ELR (cell line): ENCODE measurements at places on chromosomes 1 and 21.
A peak's percentile ranks its signal among the peaks of the same experiment; 100 is the strongest.

GRCh38 chr1:236139495-236139894, 2.8 kb upstream of the GPR137B start:
- DNase-seq: no peak

DNA sequence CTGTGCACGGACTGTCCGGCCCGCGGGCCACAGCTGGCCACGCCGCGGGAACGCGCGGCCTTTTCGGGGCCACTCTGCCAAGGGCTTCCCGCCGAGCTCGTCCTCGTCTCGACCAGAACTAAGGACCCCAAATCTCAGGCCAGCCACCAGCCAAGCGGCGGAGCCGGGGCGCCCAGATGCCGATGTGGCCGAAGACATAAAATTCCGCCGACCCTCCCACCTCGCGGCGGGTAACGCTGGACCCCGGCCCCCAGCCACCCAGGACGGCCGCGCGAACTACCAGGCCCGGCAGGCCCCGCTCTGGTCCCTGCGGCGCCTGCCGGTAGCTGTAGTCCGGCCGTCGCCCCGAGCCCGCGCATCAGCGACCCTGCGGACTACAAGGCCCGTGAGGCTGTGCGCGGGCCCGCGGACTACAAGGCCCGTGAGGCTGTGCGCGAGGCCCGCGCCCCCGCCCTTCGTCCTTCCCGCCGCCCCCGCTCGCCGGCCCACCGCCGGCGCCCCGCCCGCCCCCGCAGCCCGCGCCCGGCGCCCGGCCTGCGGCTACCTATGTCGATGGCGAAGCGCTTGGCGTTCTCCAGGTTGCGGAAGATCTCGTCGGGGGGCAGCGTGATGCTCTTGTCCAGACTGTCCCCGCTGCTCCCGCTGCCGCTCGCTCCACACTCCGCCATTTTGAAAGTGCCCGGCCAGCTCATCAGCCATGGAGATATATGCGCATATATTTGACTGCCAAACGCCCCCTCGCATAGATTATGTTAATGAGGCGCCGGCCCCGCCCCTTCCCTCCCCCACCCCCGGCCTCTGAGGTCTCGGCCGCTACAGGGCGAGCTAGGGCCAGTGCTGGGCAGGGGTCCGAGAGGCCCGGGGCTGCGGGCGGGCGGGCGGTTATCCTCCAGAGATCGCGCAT, at the start of gene PANK4:
Gene PANK4, minus strand, starts transcription at position 677 of the 904 bp plus-strand sequence. Its CDS starts 9 bp downstream, at position 668.
- peak; percentile 94 for DNase-seq

- peak; percentile 15 for DNase-seq
Observed at GRCh38 chr1:222224636-222225315, 323.1 kb downstream of the HHIPL2 start.

DNA sequence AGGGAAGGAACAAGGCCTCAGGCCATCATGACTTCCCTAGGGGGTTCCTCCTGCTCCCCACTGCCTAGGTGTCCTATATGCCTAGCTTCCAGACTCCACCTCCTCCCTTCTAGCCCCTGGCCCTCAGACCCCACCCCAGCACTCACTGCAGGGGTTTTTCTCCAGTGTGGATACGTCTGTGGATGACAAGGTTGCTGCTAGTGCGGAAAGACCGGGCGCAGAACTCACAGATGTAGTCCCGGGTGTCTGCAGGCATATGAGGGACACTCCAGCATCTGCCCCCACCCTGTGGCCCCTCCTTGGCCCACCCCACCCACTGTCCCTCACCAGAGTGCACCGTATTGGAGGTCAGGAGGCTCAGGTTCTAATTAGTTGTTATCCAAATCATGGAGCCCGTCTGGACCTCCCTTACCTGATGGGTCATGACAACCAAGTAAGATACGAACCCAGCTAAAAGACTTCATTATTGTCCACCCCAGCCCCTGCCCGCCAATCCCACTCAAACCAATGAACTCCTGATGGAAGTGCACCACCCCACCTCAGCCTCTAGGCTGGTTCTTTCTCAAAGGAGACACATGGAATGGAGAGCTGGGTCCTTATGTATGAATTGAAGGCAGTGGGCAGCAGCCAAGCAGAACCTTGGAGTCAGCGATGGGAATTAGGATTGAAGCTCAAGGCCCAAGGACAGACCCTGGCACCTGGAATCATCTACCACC, 8.2 kb downstream of the ZNF692 start:
- no peak for DNase-seq
